ENCODE measurements at places on chromosomes 4 and X.

DNA sequence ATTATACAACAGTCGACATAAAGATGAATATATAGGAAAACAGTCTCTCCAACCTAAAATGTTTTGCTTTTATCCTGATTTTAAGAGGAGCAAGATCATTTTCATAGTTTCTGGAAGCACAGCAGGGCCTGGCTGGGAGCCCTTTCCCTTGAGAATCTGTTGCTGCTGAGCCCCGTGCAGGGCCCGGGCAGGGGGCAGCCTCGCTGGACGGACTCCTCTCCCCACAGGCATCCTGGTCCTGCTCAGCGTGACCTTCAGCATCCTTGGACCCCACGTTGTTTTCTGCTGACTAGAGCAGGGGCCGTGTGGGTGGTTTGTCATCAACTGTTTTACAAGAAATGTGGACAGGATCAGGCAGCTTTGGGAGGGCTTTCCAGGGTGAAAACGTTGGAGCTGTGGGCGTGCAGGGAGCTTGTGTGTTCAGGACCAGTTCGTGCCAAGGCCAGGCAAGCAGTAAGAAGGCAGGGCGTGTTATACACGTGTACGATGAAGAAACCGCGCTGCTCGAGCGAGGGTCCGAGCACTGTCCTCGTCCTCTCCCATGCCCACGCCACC lies 25.0 kb downstream of the CPZ start:
- no peak for DNase-seq

- DNase-seq = no peak
Observed at GRCh38 chrX:133630362-133630761, 215.1 kb upstream of the GPC4 start.

DNA sequence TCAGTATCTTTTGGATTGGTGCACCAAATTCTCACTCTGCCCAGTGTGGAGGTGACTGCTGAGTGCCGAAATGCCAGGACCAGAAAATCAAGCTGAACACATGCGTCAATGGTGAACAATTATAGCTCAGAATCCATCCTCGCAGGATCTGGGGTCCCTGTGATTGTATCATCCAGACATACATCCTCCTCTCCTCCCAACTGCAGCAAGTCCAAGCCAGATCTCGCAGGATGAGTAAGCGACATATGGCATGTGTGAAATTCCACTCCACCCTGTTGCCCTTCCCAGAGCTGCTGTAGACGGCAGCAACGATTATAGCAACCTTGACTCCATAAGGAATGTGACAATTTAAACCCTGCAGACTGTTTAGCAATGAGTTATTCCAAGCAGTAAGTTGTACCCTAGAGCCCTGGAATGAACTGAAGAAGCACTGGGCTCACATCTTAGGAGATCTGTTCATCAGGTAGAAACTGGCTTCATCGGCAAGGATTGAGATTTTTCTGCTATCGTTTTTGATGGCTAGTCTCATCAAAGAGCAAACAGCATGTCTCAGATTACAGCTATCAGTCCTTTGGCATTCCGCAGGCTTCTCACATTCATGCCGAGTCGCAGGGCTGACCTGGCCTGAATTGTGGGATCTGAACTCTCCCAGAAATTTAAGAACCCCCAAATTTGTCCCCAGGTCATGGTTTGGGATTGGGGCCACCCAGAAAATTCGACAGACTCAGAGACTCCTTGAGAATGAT lies 35.5 kb upstream of the SORBS2 start:
- no peak for DNase-seq

DNA sequence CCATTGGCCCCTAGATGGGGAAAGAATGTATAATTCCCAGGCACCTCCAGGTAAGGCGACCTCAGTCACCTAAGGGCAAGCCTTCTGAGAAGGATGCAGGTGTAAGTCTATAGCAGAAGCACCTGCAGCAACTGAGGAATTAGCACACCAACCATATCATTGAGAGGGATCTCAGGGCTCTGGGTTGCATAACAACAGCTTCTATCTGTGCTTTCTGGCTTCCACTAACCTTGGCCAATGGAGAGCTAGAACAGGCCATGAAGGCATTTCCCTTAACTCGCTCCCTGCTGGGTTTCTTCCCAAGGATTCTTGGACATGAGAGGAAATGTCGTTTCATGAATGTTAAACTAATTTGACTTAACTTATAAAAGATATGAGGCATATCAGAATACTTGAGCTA lies 177.8 kb upstream of the GK2 start:
- DNase-seq = no peak

GRCh38 chr4:168877511-168878491 lies 132.3 kb downstream of the CBR4 start:
- DNase-seq = no peak
